ENCODE measurements at places on chromosomes 4 and X. TPM values are rescaled to one million over a fixed set of nuclear protein-coding genes. Genes with fewer than 3 reads are reported as not detected.

GRCh38 chrX:151151665-151152267, 24.6 kb upstream of the GPR50 start:
- no peak for DNase-seq

Gene SHOX
- total RNA-seq = not detected

GRCh38 chr4:119587796-119588195, 40.8 kb downstream of the PDE5A start:
- DNase-seq = no peak

- DNase-seq = no peak
These were observed 1383.0 kb upstream of the TENM3 start for GRCh38 chr4:180860089-180860720.

Gene GLA
- total RNA-seq = 17.6 TPM

Gene ATP6AP2
- total RNA-seq = 126 TPM

- no peak for DNase-seq
These were observed 5.5 kb downstream of the CCNA2 start for GRCh38 chr4:121818215-121818614.

DNA sequence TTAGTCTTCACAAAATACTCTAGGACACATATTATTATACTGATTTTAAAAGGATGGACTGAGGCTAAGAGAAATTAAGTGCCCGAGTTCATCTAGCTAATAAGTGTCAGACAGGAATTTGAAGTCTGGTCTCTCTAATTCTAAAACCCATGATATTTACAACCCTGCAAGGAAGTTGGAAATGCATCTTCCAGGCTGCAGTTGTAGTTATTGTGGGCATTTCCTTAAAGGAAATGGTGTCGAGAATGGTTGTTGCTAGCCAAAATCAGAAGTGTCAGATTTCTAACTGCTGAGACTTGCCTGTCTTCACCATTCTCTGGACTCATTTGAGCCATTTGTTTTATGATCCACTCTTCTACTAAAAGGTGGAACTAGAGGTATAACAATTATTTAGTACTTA, 82.5 kb downstream of the FAT4 start:
- no peak for DNase-seq

DNA sequence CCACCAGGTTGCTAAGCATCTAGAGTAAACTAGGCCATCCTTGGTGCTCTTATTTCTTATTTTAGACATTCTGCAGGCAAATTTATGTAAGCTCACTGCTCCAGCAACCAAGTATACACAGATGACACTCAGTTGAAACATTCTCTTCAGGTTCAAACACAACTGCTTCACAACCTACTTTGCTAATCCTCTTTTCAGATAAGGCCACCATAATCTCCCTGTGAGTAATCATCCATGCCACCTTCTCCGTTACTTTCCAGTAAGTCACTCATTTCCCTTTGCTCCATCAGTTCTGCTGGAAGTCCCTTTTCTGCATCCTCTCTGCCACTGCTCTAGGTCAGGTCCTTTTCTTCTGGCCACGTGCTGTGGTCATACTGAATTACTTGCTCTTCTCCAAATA, 120.2 kb upstream of the WDFY3 start:
- no peak for DNase-seq

DNA sequence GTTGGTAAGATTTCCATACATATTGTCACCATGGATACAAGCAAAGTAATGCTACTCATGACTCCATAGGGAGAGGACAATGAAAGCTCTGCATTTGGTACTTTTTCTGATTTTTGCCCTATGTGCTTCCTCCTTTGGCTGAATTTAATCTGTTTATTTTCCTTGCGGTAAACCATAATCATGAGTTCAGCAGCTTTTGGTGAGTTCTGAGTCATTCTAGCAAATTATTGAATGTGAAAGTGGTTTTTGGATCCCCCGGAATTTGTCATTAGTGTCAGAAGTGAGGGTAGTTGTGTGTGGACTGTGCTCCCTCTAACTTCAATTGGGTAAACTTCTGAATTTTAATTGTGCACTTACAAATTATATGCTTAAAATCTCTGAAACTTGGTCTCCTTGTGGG, 170.3 kb downstream of the MOSPD2 start:
- DNase-seq = no peak

DNA sequence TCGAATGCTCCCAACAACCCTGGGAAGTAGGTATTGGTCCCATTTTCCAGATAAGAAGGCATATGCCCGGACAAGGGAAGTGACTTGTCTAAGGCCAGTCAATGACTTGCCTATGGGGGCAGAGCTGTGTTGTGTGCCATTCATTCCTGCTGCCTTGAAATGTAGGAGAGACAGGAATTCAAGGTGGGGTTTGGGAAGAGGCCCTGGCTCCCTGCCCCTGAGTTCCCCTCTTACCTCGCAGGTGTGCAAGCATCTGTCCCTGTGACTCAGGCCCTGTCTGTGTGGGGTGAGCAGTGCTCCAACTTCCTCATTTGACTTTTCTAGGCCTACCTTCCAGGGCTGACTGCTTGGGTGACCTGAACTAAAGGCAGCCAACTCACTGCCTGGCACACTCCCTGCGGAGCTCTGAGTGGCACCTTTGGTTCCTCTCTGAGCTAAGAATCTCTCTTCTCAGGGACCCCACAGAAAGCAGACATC, 5.1 kb downstream of the EFNB1 start:
- no peak for DNase-seq

All from thoracic aorta (tissue), 2 donors.